Activated naive CD4-positive, alpha-beta T cell treated with Interleukin-2 at 50 U/mL for 16 hours (primary cell): ENCODE measurements at places on chromosomes 13 and 19.

DNA sequence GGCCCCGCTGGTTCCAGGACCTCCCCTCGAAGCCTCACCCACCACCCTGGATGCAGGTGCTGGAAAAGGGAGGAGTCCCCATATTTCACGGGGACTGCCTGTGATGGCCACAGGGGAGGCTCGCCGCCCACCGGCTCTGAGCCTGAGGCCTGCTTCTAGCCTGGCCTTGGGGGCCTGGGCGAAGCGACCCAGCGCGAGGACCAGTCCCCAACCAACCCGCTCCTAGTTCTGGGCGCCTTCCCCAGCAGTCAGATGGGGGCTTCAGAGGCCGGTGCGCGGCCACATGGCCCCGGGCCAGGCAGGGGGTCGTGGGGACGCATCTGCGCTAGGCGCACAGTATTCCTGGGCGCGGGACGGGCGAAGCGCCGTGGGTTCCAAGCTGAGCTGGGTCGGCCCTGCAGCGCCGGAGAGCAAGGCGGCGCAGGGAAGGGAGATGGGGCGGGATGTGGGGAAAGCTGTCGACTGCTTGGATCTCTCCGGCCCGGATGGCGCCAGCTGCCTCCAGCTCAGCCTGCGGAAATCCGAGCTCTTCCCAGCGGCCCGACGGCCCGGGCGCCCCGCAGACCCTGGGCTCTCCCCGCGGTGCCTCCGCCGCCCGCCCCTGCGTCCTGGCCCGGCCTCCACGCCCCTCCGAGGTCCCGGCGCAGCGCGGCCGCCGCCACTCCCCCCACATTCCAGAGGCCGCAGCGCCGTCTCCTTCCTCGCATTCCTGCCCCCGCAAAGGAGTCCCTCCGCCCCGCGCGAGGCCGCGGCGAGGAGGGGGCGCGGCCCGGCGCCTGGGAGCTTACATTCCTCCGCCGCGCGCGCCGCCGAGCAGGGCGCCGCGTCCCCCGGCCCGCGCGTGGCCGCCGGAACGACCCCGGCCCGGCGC, at the start of gene WTIP:
TSS of gene WTIP (plus strand) at position 788 of the 871 bp plus-strand sequence. CDS start 217 bp downstream, outside the sequence.
- no peak for DNase-seq

GRCh38 chr19:10191347-10191746, 3.4 kb downstream of the DNMT1 start:
- no peak for DNase-seq

GRCh38 chr13:28320209-28320608, 174.7 kb downstream of the FLT1 start:
- DNase-seq, result no peak

DNA sequence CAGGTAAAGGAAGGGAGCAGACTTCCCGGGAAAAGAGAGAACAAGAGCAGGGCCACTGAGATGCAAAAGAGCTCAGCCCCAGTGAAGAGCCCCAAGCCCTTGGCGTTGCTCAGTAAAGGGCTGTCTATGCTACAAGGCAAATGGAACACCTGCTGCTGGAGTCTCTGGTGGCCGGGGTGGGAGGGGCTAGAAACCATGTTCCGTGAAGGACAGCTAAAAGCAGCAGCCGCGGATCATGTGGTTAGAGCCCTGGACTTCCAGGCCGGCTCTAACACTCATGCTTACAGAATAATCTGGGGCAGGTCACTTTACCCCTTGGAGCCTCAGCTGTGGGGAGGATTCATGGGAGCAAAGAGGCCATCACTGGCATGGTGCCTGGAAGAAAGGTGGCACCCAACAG, 17.8 kb downstream of the POU2F2 start:
- DNase-seq, result no peak

GRCh38 chr19:48085076-48085475, 25.5 kb downstream of the PLA2G4C start:
- DNase-seq, result no peak
